Activated CD4-positive, alpha-beta memory T cell treated with anti-CD3 and anti-CD28 coated beads, Interleukin-2, amount 10 ng/mL, durations not matched to agents 7 days and 5 days (primary cell): ENCODE measurements at places on chromosomes 4 and X.

DNA sequence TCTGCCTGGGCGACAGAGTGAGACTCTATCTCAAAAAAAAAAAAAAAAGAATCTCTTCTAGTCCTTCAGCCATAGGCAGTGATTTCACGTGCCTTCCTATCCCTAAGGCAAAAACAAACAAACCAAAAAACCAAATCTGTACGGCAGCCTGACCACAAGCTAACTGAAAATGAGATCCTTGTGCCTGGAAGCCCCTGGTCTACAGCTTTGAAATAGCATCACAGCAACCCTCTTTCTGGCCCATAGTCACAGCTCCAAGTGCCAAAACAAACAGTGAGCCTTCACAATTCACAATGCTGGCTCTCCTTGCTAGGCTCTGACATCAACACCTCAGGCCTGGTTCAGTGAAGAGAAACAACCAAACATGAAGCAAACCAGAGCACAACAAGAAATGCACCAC is 46.1 kb downstream of the TMEM150C start:
- DNase-seq = no peak

DNA sequence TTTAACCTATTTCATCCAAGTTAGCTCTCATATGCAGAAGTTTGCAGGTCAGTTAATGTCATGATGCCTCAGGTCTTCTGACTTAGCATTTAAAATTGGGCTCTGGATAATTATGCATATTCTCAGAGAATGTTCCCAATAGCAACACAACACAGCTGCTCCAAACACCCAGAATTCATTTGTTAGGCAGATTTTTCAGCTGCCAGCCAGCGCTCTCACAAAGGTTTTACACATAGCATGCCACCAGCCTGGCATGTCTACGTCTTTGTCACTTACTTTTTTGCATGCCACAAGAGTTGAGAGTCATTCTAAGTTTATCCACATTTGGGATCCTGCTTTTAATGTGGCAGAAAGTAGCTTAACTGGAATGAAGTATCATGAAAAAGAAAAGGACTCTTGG is 84.8 kb downstream of the LIMCH1 start:
- DNase-seq = no peak

DNA sequence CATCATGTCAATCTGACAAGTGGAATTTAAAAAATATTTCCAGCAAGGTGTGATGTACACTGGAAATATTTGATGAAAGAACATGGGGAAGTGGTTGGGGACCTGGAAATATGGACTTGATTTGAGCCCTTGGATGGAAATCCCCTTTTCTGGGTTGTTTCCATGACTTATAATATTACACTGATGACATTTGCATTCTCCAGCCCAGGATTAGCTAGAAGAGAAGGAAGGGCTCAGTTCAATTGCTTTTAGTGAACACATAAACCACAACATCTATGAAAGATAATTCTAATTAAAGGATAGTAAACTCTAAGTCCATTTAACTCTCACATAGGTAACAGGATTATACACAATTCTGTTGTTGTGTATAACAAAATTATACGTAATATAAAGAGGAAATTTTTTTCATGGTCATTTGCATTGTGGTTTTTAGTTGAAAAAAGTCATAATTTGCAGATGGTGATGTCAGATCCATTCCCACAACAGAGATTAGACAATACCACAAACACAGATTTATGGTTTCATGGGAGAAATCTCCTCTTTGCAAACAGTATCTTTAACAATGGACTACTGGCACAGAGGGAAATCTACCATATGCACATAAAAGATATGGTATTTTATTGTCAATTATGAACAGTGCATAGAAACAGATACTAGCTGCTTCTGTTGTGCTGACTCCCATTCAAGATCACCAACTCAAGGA is 126.5 kb downstream of the DKK2 start:
- no peak for DNase-seq

DNA sequence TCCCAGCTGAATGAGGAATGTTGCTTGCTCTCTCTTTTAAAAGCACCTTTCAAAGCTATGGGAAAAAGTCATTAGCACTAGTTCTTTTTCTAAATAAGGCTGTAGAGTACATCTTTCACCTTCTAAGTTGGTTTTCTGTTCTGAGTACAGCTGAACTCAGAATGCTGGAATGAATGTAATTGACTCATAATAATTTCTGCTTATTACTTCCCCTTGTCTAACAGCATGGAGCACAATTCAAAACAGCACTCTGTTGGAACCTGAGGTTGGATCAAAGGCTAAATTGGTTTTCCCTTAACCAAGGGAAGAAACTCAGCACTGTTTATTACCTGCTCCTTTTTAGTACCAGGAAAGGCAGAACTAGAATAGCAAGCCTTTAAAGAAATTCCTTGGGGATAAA is 33.5 kb upstream of the CYP2U1 start:
- DNase-seq = no peak
